HTR-8/SVneo (cell line): ENCODE measurements at places on chromosomes 3 and 15.

GRCh38 chr3:5120446-5120845, 1.6 kb upstream of the ARL8B start:
- DNase-seq = no peak

DNA sequence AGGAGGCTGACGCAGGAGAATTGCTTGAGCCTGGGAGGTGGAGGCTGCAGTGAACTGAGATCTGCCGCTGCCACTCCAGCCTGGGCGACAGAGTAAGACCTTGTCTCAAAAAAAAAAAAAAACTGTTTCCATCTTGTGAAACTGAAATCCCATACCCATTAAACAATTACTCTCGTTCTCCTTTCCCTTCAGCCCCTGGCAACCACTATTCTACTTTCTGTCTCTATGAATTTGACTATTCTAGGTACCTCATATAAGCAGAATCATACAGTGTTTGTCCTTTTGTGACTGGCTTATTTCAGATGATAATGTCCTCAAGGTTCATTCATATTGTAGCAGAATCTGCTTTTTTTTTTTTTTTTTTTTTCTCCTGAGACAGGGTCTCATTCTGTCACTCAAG, 51.5 kb upstream of the UBE2E1 start:
- no peak for DNase-seq

- no peak for DNase-seq
Observed at GRCh38 chr3:17678116-17678741, 64.2 kb downstream of the TBC1D5 start.

DNA sequence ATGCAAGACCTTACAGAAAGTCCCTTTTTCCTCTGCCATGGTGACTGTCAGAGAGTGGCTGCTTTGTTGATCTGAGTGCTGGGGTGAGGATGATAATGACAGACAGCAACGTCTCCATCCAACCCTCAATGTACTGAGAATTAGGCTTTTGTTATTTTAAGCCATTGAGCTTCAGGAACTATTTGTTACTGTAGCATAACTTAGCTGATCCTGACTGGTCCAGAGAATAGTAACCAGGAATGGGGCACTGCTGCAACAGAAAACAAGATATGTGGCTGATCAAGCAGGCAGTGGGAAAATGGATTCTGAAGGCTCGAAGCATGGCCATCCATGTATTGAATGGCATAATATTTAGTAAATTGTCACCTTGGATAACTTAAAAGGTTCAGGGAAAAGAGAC, 5.2 kb upstream of the KLF13 start:
- DNase-seq = no peak

DNA sequence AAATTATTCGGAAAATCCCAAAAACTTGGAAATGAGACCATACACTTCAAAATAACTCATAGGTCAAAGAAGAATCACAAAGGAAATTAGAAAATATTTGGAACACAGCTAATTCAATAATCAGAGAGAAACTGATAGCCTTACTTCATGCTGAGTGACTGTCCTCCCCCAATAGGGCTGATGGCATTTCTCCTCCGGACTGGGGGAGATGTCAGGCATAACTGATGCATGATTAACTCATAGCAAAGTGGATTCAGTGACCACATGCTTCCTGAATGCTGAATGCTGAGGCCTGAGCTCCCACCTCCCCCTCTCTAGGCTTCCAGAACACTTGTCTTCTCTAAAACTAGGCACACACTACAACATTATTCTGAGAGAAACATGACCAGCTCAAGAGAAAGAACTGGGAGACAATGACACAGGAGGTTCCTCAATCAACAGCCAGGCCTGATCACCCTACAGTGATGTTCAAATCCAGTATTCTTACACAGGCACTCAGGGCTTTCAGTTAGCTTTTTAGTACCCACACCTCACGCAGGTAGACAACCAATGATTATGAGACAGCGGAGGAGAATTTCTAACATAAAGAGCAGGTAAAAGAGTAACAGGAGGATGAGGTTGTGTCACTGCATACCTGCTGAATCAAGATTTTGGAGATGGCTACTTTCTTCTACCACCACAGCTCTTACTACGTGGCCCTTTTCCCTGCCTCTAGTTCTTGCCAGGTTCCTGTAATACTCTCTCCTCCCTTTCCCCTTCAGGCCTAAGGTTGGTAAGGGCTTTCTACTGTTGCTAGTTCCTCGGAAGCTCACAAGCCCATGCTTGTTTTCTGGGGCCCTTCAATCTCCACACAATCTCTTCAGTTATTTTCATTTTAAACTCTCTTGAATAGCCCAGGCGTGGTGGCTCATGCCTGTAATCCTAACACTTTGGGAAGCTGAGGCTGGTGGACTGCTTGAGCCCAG, 96.1 kb downstream of the FMN1 start:
- DNase-seq = peak; percentile 41
